ENCODE measurements at places on chromosomes 3 and 15. TPM values are rescaled to one million over a fixed set of nuclear protein-coding genes. Genes with fewer than 3 reads are reported as not detected.

- no peaks in the 10 kb centered on the region for H3K4me1 ChIP-seq
- H3K27ac ChIP-seq = no peak overlapping the region
- H3K27me3 ChIP-seq = no peaks in the 10 kb centered on the region
These were observed 4.0 kb downstream of the NEDD4 start for GRCh38 chr15:55989383-55989782.

DNA sequence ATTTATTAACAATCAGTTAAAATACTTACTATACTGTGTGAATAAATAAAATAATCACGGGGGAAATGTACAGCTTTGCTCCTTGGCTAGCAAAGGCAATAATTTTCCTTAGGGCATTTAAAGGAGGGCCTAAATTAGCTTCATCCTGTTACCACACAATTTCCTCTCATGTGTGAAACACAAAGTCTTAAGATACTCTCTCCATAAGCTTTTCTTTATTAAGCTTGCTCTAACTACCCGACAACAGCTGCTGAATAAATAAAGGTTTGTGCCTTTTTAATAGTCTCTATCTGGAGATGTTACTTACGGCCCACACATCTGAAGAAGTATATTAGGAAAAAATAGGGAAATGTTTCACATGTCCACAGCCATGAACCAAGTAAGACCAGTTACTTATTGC is 29.7 kb downstream of the ZNF106 start:
- H3K4me3 ChIP-seq = no peak overlapping the region
- no peak overlapping the region for H3K27ac ChIP-seq
- peaks cover 30% of the 10 kb centered on the region for H3K4me1 ChIP-seq
- no peaks in the 10 kb centered on the region for H3K27me3 ChIP-seq

DNA sequence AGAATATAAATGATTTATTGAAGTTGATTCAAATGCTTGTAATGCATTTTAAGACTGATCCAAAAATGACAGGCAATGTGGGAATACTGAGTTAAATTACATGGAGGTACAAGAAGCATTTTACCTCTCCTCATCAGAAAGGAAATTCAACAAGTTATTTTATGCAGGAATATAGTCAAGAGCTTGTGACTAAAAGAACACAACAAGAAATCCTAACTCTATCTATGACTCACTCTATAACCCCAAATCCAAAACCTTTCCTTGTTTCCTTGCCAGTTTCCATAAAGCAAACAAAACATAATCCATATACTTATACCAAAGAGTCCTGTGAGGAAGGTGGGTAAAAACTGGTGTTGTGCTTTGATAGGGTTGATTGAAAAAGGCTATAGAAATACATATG is 30.8 kb downstream of the SIN3A start:
- DNase-seq = no peak
- peaks cover 37% of the 10 kb centered on the region for H3K4me1 ChIP-seq
- H3K27me3 ChIP-seq = no peaks in the 10 kb centered on the region
- peak overlapping the region; percentile 55 for H3K27ac ChIP-seq
- no peak overlapping the region for H3K4me3 ChIP-seq

- no peaks in the 10 kb centered on the region for H3K27me3 ChIP-seq
- no peak overlapping the region for H3K4me3 ChIP-seq
- peak overlapping the region; percentile 81 for H3K27ac ChIP-seq
- peaks cover 18% of the 10 kb centered on the region for H3K4me1 ChIP-seq
- no peak for DNase-seq
- H3K36me3 ChIP-seq = no peaks in the 10 kb centered on the region
These were observed 137.4 kb downstream of the MBNL1 start for GRCh38 chr3:152405915-152406802.

- peak overlapping the region; percentile 69 for H3K27ac ChIP-seq
- H3K4me3 ChIP-seq = no peak overlapping the region
- no peaks in the 10 kb centered on the region for H3K36me3 ChIP-seq
- no peak for DNase-seq
These were observed 47.6 kb downstream of the SLMAP start for GRCh38 chr3:57803647-57804081.

GRCh38 chr3:40143283-40144090 is 166.0 kb upstream of the EIF1B start:
- H3K27ac ChIP-seq = no peak overlapping the region
- no peaks in the 10 kb centered on the region for H3K4me1 ChIP-seq
- DNase-seq = no peak
- H3K4me3 ChIP-seq = no peak overlapping the region
- no peaks in the 10 kb centered on the region for H3K27me3 ChIP-seq

GRCh38 chr3:36700537-36701248 is 63.7 kb downstream of the DCLK3 start:
- no peak overlapping the region for H3K4me3 ChIP-seq
- no peak overlapping the region for H3K27ac ChIP-seq
- no peaks in the 10 kb centered on the region for H3K4me1 ChIP-seq
- no peak for DNase-seq
- H3K27me3 ChIP-seq = no peaks in the 10 kb centered on the region
- no peaks in the 10 kb centered on the region for H3K36me3 ChIP-seq

DNA sequence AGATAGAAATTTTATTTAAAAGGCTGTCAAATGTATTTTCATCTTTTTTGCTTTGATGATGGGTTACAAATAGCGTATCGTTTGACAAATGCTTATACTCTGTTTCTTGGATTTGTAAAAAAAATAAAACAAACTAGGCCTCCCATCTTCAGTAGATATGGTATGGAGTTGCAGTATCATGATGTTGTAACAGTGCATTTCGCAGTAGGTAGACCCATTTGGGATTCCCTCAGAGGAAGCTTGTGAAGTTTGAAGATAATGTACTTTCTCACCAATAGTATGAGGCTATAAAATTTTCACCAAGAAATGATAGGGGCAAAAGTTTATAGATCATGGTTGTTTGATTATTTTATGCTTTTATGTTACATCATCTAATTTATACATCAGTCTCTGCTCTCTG is 10.8 kb downstream of the MBNL1 start:
- DNase-seq = no peak
- H3K4me3 ChIP-seq = peak overlapping the region; percentile 1
- H3K27me3 ChIP-seq = no peaks in the 10 kb centered on the region
- peak overlapping the region; percentile 39 for H3K27ac ChIP-seq
- peaks cover 59% of the 10 kb centered on the region for H3K4me1 ChIP-seq

DNA sequence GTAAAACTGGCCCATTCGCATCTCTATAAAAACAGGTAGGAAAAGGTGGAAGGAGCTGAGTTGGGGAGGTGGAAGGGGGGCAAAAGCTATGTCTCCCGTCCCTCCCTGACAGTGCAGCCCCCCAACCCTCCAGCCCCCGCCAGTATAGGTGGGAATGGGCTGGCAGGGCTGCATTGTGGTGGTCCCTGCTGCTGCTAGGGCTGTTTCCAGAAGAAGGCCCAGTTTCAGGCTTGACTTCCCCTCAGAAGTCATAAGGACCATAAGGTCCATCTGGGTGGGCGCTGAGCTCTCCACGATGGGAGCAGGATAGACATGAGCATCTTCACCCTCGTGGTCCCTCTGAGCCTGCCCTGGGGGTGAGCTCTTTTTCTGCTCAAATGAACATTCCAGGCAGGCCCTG is 44.2 kb downstream of the APBA2 start:
- H3K27ac ChIP-seq = no peak overlapping the region
- no peak overlapping the region for H3K4me3 ChIP-seq
- no peaks in the 10 kb centered on the region for H3K4me1 ChIP-seq
- H3K36me3 ChIP-seq = no peaks in the 10 kb centered on the region

- H3K36me3 ChIP-seq = peaks cover 19% of the 10 kb centered on the region
- H3K27ac ChIP-seq = no peak overlapping the region
- no peaks in the 10 kb centered on the region for H3K27me3 ChIP-seq
These were observed 9.9 kb downstream of the UQCC5 start for GRCh38 chr3:52546111-52546901.

- peaks cover 4% of the 10 kb centered on the region for H3K4me1 ChIP-seq
- no peaks in the 10 kb centered on the region for H3K27me3 ChIP-seq
- H3K27ac ChIP-seq = no peak overlapping the region
- DNase-seq = no peak
- no peak overlapping the region for H3K4me3 ChIP-seq
- peaks cover 13% of the 10 kb centered on the region for H3K36me3 ChIP-seq
These were observed 309.7 kb upstream of the TPRG1 start for GRCh38 chr3:188861842-188862744.

DNA sequence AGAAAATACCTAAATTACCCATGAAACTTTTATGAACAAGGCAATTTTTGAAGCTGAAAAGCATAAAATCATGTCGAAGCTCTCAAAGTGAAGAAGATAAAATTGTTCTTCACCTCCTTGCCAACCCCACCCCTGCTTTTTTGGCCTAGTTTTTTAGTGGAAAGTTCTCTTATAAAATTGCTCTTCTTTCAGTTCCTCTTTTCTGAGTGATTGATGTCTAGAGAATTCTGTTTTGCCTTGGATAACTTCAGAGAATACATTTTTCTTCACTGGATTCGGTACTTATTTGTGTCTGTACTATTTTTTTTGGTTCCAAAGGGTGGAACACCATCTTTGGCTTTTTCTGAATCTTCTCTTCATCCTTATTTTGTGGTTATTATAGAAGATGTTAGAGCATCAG is 25.0 kb upstream of the PYDC2 start:
- no peaks in the 10 kb centered on the region for H3K36me3 ChIP-seq
- no peak overlapping the region for H3K4me3 ChIP-seq
- H3K27me3 ChIP-seq = no peaks in the 10 kb centered on the region
- no peak overlapping the region for H3K27ac ChIP-seq
- no peaks in the 10 kb centered on the region for H3K4me1 ChIP-seq

DNA sequence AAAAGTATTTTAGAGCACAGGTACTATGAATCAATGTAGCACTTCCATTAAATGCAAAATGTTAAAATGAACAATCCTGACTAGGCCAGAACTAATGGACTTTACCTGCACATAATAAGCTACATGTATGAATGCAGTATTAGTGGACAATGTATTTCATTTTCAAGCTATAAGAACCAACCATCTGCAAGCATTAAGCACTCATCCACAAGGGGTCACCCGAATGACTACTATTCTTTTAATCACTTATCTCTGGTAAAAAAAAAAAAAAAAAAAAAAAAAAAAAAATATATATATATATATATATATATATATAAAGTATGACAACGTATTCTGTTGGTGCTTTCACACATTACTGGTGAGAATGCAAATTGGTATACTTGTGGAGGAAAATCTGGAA is 7.2 kb downstream of the HERC1 start:
- DNase-seq = no peak
- no peaks in the 10 kb centered on the region for H3K27me3 ChIP-seq
- no peaks in the 10 kb centered on the region for H3K36me3 ChIP-seq

DNA sequence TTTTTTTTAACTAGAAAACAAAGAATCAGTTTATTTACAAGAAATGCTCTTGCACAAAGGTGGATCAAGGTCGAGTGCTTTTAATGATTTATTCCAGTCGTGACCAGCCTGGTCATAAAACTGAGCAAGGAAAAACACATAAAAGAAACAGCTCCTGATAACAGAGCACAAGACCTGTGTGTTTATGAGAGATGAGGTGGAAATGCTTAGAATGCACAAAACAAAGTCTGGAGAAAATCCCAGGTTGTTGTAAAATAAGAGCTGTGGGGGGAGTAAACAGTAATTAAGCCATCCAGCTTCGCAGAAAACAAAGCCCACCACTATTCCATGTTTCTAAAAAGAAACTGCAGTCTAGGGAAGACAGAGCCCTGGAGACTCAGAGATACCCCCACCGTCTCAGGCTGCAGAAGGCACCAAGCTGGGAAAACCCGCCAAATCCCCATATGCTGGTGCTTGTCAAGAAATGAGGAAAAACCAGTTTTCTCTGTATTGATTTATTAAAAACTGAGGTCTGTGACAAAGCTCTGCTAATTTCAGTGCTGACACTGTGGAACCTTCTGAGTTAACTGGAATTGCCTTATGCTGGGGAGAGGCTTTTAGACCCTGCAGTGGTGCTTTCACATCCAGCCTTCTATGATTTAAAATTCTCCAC is 139.3 kb downstream of the ADAMTS17 start:
- H3K36me3 ChIP-seq = no peaks in the 10 kb centered on the region
- H3K27me3 ChIP-seq = no peaks in the 10 kb centered on the region
- no peak overlapping the region for H3K27ac ChIP-seq
- H3K4me3 ChIP-seq = no peak overlapping the region
- DNase-seq = no peak
- H3K4me1 ChIP-seq = no peaks in the 10 kb centered on the region

DNA sequence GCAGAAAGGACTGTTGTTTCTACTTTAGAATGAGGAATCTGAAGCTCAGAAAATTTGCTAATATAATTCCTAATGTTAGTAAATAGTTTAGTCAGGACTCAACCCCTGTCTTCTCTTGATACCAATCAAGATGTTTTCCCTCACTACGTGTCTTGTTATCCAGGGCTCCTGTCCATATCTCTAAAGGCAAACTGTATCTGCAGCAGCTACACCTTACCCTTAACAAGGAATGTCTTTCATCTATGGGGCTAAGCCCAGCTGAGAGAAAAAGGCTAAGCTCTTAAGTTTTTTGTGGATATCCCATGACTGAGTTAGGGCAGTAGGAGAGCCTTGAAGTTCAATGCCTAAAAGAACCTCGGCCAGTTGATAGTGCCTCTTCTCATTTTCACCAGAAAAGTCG is 32.5 kb downstream of the RAB11A start:
- H3K4me1 ChIP-seq = peaks cover 54% of the 10 kb centered on the region
- no peaks in the 10 kb centered on the region for H3K27me3 ChIP-seq
- peaks cover 83% of the 10 kb centered on the region for H3K36me3 ChIP-seq
- no peak overlapping the region for H3K4me3 ChIP-seq
- no peak for DNase-seq

DNA sequence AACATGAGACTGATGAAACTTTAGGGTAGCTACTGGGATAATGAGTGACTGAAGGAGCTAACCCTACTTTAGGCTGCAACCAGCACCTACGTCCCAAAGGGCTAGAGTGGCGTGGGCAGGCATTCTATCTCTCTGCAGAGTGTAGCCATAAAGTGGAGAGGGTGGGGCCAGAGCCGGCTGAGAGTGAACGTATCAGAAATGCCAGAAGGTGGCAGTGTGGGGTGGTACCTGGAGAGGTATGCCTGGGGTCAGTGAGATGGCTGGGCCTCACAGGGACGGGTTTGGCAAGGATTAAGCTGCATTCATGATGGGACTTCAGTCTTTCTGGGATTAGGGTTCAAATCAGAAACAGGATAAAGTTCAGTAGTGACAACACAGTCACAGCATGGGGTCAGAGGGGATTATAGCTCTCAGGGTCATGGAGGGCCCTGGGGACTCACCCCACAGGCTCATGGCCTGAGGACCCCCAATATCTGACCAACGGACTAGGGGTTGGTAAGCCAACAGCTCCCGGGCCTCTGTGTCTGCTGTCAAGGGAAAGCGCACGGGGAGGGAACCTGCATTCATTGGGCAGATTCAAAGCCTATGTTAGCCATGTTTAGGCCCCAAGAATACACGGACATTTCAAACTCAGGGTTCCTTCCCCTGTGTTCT is 86.5 kb upstream of the FOXB1 start:
- no peaks in the 10 kb centered on the region for H3K4me1 ChIP-seq
- no peak overlapping the region for H3K27ac ChIP-seq

The ZNF80 gene
- total RNA-seq = not detected

The GOLGA6L7 gene
- total RNA-seq = not detected

The CTDSPL gene
- 22.6 TPM for total RNA-seq

The ATP13A4 gene
- total RNA-seq = 54.9 TPM

The DAPK2 gene
- total RNA-seq = 10.8 TPM

The CTXN2 gene
- total RNA-seq = not detected

The CHRM5 gene
- not detected for total RNA-seq

The ZCWPW2 gene
- 0.95 TPM for total RNA-seq

The CCR9 gene
- total RNA-seq = not detected

The GHRL gene
- total RNA-seq = 1.5 TPM

The STRA6 gene
- not detected for total RNA-seq

The C3orf20 gene
- total RNA-seq = not detected

The MYO9A gene
- 62.0 TPM for total RNA-seq
